ENCODE measurements at places on chromosomes 1 and 21.

DNA sequence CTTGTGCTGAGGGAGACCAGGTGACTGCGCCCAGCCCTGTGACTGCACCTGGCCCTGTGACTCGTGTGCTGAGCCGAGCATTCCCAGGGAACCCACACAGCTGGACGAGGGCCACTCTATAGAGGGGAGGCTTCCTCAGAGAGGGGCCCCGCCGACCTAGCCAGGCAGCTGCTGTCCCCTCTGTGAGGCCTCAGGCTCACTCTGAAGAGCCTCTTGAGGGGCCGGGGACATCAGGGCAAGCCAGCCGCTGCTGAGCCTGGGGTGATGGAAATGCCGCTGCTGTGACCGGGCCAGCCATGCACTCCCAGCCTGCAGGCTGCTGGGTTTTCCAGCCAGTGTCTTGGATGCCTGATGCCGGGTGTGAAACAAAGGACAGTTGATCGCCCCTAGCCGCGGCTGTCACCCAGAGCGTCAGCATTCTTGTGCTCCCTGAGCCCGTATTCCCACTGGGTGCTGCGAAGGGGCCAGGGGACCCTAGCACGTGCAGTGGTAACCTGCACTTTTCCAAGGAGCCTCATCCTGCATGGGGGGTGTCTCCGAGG lies 17.5 kb downstream of the PFKL start:
- no peak for DNase-seq

DNA sequence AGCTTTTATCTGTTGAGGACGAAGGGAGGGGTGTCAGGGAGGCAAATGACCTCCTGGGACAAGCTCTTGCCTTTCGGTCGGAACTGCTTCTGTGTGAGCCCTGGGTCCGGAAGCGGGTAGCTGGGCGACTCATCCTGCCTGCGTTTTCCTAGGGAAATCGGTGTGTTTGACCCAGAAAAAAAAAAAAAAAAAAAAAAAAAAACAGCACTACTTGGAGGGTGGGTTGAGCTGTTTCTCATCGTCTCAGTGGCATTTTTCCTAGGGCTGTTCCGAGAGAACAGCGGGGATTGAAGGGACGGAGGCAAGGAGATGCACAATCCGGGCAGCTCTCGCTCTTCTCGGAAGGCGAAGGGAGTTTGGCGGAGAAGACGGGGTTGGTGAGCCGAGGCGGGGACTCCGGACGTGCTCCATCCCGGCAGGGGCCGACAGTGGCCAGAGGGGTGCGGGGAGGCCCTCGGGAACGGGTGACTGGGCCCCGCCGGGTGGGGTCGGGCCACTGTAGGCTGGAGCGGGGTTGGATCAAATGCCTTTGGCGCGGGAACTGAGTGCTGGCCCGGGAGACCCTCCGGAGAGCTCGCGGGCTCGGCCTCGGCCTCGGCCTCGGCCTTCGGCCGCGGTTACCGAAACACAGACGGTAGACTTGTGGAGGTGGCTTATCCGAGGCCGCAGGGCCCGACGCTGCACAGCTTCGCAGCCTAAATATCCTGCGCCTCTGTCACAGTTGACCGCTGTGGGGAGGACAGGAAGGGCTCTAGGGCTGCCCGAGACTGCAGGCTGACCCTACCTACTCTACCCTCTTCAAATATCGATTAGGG lies 2.4 kb upstream of the BARHL2 start:
- no peak for DNase-seq

DNA sequence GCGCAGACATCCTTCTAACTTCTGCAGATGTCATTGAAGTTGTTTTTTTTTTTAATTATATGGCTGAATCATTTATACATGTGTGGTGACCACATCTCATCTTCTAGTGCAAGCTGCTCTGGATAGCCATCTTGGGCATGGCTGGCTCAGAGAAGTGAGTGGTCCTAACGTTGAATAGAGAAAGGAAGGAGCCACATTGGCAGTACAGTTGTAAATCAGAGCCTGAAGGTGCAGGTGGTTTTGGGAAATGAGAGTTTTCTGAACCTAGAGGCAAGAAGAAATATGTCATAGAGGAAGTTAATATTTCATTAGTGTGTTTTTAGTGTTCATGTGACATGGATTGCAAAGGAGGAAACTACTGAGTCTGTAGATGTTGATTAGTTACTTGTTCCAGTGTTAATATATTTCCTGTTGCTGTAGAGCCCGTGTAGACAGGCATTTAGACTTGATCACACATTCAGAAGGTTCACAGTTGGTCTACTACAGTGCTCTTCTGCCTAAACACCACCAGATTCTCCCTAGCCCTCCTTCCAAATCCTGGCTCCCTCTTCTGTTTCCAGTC lies 163.7 kb downstream of the ROR1 start:
- DNase-seq, result no peak

DNA sequence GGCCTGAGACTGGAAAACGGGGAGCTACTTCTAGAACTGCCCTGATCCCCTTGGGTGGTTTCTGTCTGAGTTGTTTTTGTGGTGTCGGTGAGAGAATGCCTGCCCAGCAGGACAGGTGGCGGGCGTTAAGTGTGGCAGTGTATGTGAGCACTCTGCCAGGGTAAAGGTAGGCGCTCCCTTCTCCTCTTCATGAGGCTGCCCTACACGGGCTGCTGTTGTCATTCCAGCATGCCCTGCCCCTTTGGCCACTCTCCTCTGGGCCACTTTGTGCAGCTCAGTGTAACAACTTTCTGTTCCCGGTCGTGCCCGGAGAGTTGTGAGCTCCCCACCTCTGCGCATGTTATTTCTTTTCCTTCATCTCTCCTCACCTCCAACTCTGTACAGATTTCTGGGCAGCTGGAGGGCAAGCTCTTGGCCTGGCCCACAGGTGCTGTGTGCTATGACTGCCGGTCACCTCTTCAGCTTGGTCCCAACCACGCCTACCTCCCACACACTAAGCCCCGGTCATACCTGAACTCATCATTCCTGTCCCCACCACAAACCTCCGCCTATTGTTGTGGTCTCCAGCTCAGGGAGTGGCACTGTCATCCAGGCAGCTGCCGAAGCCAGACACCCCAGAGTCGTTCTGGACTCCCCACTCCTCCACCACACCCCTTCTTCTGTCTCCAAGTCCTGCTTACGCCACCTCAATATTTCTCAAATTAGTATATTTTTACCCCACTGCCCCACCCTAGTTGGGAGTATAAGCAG lies 69.0 kb downstream of the GADD45A start:
- no peak for DNase-seq

DNA sequence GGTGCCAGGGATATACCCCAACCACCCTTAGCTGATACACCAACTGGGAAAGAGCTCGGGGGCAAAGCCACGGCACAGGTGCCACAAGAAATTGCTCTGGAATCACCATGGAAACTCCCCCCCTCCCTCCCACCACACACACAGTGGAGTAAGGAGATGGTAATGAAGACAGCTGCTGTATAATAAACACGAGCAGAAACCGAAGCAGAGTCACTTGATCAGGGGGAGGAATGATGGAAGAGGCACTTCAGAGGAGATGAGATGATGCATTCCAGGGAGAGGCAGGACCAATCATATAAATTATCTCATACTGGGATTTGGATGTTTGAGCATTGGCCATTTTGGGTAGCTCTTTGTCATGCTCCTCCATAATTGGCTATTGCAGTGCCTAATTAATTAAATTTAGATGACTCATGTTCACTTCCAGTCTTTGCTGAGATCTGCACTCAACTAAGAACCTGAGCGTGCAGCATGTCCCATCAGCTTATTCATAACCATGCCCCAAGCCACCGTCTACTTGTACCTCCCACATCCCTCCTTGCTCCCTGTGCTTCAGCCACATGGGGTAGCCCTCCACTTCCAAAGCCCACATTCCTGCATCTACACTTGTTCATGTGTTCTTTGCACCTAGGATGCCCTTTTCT lies 189.5 kb downstream of the ZSCAN20 start:
- no peak for DNase-seq

DNA sequence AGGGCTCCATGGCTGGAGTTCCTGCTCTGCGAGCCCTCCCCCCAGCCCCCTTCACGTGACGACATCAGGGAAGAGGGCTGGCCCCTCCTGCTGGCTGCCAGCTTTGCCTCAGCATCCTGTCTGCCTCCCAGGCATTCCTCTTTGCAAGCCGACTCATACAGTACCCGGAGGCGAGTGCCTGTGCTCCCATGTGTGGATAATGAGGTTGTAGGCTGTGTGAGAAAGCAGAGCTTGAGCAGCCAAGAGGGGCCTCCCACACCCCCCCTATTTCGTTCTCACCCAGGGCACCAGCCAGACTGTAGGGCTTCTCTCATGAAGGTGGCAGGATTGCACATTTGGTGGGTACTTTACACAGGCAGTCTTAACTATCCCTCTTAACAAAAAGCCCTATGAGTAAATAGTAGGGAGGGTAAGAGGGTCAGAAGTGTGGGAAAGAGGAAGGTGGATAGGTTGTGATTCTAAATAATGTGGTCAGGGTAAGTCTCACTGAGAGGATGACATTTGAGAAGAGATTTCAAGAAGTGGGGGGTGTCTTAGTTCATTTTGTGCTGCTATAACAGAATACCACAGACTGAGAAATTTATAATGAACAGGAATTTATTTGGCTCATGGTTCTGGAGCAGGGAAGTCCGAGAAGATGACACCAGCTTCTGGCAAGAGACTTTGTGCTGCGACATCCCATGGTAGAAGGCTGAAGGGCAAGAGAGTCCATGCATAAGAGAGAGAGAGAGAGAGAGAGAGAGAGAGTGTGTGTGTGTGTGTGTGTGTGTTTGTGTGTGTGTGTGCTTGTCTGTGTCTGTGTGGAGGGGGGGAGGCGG lies 113.5 kb downstream of the OMA1 start:
- DNase-seq, result no peak

DNA sequence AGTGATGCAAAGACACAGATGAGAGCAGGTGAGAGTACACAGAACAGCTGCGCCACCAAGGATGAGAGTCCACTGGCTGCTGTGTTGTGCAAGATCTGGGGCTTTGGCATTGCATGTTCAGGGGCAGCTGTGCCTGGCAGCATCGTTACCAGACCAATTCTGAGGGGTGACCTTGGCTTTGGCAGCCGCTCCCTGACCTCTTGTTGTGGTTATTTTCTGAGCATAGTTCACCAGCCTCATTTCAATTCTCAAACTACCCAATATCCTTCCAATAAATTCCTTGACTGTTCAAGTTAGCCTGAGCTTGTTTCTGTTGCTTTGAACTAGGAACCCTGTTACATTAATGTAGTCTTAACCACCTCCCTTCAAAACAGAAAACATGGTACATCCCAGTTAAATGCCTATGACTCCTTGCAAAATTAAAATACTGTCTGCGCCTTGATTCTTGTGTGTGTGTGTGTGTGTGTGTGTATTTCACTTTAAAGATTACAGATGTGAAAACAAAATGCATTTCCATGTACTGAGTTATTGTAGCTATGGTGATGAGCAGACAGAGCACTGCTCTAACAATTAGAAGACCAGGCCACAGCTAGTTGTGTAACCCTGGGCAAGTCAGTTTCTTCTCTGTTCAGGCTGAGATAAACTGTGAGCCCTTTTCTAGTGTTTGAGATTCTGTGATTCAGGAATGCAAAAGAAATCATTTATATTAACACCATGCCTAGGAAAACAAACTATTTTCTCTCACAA lies 106.3 kb upstream of the GUCA2B start:
- DNase-seq, result no peak

- no peak for DNase-seq
These were observed at the start of gene ADAMTS5 for GRCh38 chr21:26967062-26967913. ADAMTS5 (minus strand) TSS chr21:26967088; CDS start chr21:26966391, 697 bp downstream.

DNA sequence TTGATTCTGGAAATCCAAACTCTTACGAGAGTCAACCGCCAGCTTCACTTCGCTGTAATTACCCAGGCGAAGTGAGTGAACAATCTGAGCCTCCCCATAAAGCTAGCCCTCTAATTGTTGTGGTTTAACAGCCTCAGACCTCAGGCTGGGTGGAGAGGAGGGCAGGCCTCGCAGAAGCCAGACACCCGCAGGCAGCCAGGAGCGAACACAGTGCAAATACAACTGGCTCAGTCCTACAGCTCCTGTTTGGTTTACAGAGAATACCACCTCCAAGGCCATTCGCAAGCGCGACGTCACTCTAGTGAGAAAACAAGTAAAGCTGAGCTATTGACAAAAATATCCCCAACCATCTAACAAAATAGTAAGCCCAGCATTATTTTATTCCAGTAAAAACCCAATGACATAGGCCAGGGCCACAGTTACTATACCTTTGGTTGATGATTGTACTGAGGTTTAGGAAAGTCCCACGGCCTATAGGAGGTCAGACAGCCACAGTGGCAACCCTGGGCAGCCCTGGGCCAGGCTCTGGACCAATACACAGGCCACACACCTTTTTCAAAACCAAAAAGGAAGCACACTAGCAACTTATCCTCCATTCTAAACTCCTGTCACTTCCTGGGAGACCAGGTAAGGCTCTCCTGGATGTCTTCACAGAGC lies 163.3 kb downstream of the ETS2 start:
- no peak for DNase-seq

GRCh38 chr1:65362545-65362944 lies 53.2 kb downstream of the DNAJC6 start:
- DNase-seq, result no peak

- no peak for DNase-seq
These were observed 16.6 kb upstream of the USP24 start for GRCh38 chr1:55231745-55232144.

GRCh38 chr1:175195281-175195680 lies 2.7 kb upstream of the KIAA0040 start:
- DNase-seq, result no peak

- no peak for DNase-seq
These were observed 13.7 kb downstream of the FGR start for GRCh38 chr1:27621051-27621920.

DNA sequence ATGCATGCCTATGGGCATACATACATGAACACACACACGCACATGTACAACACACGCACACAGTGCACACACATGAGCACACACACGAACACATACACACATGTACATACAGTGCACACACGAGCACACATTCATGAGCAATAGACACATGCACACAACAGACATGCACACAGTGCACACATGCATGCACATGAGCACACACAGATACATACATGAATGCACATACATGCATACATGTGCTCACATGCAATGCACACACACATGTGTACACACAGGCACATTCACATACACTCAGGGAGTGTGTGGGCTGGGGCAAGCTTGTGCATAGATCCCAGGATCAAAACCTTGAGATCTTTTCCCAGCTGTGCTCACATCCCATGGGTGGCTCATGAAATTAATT lies 18.9 kb downstream of the CRYAA start:
- no peak for DNase-seq

DNA sequence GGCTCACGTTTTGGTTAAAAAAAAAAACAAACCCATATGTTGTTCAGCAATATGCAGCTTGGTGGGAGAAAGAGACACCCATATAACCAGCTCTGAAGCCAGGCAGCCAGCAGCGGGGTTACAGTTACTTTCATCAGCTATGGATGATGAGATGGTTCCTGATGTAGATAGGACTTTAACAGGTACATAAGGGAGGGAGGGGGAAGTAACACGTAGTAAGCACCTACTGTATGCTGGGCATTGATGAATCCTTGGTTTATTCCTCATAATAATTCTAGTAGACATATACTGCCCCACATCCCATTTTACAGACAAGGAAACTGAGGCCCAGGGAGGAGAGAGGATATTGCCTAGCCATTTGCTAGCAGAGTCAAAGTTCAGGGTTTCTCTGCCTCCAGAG lies 2.0 kb downstream of the SLC1A7 start:
- no peak for DNase-seq
